ENCODE measurements at places on chromosomes 1 and 21.

- DNase-seq = no peak
Observed at GRCh38 chr1:84855168-84855567, 37.8 kb downstream of the LPAR3 start.

GRCh38 chr1:68570871-68571270 is 74.0 kb upstream of the DEPDC1 start:
- DNase-seq = no peak

DNA sequence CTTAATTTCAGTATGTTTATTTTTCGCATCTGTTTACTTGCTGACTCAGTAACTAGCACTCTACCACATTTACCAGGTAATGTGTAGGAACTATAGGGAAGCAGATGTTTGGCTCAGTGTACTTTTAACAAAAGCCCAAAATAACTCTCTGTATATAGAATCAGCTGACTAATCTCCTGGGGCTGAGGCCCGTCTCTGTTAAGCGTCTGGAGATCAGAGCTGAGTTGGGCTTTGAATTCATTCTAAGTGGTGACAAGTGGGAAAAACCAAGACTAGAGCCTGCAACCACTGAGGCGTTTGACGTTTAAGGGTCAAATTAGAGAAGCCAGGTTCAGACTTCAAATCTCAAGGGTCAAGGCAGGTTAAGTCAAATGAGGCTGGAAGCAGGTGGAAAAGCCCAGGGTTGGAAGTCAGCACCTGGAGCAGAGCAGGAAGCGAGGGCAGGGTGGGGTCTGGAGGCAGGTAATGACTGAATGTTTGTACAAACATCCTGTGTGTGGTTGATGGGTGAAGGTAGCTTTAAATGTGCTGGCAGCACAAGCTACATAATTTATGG is 56.8 kb upstream of the LYST start:
- DNase-seq = no peak

GRCh38 chr1:64912191-64912590 is 54.2 kb downstream of the JAK1 start:
- no peak for DNase-seq

DNA sequence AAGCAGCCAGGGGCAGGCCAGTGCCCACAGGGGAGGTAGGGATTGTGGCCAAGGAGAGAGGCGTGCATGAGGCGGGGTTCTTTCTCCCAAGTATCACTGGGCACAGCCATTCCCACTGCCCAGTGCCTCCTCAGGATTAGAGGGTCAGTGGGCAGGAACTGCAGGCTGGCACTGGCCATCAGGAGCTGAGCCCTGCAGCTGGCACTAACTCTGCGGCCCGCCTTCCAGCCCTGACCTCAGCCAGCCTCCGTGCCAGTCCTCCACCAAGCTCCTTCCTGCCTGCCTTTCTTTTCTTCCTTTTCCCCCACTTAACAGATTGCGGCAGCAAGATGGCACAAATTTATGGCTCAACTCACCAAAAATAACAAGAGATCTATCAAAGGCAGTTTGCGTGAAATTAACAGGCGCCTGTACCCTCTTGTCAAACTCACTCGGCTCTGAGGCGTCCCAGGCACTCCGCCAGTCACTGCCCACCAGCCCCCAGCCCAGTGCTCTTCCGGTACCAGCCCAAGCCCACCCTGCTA is 11.1 kb downstream of the ADGRB2 start:
- DNase-seq = no peak

- no peak for DNase-seq
Observed at GRCh38 chr21:23138797-23139196, 2140.6 kb downstream of the NCAM2 start.

DNA sequence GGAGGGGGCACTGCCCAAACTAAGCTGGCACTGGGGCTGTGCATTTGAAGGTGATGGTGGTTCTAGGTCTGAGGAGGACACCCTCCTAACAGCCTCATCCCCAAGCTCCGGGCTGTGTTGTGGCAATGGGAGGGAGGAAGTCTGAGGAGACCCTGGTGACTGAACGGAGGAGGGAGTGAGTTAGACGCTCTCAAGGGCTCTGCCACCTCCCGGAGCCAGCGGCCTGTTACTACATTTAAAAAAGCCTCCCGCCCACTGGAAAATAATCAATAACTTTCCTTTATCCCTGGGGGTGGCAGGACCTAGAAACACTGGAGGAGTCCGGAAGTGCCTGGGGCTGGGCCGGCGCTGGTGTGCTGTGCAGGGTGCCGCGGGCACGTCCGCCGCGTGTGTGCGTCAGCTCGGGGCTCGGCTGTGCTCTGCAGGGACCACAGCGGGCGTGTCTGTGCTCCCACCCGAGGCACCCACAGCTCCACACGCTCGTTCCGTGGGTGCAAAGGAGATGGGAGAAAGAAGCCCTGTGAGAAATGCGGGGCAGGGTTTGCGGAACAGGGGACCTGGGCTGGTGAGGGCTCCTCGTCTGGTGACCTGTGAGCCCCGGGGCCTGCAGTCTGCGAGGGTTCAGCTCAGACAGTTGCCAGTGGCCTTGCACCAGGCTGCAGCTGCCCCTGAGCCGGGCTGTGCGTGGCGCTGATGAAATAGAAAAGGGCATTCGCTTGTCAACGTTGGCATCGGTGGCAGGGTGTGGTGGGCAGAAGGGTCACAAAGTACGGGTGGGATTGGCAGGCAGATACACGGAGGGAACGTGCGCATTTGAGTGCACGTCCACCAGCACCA is 5.3 kb downstream of the SAMD11 start:
- DNase-seq = no peak

DNA sequence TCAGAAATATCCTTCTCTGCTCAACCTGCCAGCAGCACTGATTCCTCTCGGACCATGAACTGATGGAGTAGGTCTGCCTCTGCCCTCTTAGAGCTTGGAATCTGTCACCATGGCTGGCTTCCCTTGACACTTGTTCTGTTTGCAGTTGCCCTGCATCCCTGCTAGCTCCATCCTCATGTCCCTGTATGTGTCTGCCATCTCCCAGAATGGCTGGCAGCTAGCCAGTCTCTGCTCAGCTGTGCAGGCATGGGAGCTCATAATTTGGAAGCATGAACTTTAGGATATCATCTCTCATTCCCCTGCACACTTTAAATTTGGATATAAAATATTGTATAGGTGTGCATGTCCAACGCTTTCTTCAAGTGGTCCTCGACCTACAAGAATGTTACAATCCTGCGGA is 95.4 kb downstream of the C1orf94 start:
- no peak for DNase-seq

- DNase-seq = no peak
Observed at GRCh38 chr21:39525601-39526000, 73.8 kb downstream of the SH3BGR start.

GRCh38 chr1:183877053-183877720 is 72.3 kb downstream of the RGL1 start:
- no peak for DNase-seq

DNA sequence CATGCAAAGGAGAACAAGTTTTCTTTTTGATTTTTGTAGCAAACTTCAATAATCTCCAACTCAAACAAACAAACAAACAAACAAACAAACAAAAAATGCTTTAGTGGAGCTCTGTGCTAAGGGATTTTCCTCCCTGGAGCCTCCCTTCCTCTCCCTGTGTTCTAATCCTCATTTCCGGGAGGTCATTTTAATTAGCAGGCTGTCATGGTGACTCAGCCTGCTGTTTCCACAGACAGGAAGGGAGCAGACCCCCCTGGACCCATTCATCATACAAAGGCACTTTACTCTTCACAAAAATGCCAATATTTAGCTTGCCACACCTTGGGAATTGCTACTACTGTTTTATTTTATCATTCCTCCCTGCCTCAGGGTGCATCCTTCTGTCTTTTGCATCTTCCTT is 61.0 kb upstream of the SPATA6 start:
- DNase-seq = no peak

DNA sequence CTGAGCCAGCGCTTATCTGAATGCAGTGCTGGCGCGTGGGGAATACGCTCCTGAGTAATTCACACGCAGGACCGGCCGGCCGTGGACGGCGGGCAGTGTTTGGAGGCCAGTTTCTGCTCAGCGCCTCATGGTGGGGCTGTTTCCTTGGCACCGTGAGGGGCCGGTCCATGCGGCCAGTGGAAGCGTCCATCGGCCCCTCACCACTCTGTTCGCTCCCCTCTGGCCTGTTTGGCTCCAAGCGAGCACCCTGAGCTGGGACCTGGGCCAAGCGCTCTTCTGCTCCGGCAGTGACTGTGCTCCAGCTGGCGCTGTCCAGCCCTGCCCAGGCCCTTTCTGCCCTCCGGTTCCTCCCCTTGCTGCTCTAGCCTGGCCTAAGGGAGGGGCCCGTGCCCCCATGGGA is 16.3 kb upstream of the PLCH2 start:
- DNase-seq = no peak

- DNase-seq = no peak
Observed at GRCh38 chr1:95095833-95096217, 21.3 kb upstream of the TLCD4 start.

DNA sequence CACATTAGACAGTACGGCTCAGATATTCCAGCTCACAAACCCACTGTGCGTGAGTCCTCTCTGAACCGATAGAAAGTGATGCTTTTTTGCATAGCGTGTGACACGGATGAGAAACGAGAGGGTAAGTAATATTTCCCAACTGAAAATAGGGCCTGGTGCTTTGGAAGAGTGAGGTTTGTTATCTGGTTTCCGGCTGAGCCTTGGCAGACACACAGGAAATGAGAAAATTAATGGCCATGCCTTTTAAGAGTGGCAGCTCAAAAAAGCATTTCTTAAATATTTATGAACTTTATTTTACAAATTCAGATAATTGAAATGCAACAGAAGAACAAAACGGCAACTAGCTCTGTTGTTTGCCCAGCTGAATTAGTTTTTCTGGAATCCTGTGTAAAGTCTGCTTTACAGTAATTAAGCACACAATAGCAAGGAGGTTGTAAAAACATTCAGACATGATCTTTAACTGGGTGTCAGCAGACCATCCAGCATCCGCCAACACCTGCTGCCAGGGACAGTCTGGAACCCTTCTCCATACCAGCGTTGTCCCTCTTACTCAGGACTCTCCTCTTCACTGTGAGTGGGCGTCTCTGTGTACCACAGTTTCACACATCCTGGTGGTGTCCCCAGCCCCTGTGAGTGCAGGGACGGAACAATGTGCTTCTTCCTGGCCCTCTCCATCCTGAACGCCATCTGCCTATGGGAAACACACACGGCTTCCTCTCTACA is 155.4 kb downstream of the PGBD5 start:
- DNase-seq = no peak

DNA sequence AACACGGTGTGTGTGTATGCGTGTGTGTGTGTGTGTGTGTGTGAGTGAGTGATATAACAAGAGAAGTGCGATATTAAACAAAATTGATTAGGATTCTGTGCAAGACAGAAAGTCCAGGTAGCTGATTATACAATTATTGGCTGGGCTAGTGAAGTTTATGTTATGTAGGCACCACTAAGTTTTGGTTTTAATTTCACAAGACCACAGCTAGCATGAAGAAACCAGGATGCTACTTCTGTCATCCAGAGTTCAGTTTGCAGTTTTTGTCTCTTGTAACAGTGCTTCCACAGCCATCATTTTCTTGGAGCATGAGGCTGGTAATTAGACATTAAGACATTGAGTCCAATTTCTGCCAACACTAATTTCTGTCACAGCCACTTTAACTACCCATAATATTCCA is 1590.2 kb upstream of the B3GALT2 start:
- DNase-seq = no peak

Data from iPS-NIHi11 (cell line).